Stimulated activated CD4-positive, alpha-beta T cell treated with anti-CD3 and anti-CD28 coated beads, Interleukin-1b, Interleukin-23, amount 100 ng/mL, for 1 hour (primary cell): ENCODE measurements at places on chromosomes 5 and 9.

DNA sequence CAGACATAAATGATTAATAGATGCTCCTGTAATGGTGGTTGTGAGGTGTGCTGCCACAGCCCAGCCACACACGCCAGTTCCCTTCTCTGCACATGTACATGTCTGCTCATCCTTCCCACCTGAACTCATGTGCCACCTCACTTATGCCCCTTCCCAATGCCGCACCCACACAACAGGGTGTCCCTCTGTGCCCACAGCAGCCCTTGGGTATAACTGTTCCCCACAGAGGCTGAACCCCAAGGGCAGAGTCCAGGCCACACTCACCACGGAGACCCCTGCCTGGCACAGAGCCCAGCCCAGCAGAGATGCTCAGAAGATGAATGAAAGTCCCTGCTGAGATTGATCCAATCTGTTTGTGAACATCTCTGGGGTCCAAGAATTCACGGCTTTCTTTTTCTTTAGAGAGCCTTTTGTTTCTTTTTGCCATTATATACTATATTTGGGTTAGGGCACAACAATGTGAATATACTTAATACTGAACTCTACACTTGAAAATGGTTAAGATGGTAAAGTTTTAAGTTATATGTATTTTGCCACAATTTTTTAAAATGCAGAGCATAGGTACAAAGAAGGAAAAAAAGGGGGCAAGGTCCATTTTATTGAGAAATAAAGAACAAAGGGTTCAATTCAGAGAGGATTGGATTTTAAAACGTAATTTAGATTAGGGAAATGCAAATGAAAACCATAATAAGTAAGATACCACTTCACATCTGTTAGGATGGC is 29.6 kb downstream of the IRF1 start:
- no peak for DNase-seq

DNA sequence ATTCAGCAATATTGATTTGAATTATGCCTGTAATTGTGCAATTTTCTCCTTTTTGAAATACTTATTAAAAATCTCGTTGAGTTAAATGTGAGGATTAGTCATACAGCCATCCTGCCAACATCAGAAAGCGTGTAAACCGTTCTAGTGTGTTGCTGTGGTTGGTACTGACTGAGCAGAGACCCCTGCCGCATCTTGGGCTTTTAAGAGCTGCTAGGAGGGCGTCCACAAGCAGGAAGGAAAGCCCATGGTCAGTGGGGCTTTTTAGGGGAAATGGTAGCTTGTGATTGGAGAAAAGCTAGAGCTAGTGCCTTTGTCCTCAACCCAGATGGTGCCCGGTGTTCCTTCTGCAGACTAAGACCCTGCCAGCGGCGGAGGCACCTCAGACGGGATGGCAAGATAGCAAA is 1.3 kb downstream of the SDHA start:
- no peak for DNase-seq

GRCh38 chr9:75878488-75878860 is 12.0 kb upstream of the PCSK5 start:
- DNase-seq: no peak

DNA sequence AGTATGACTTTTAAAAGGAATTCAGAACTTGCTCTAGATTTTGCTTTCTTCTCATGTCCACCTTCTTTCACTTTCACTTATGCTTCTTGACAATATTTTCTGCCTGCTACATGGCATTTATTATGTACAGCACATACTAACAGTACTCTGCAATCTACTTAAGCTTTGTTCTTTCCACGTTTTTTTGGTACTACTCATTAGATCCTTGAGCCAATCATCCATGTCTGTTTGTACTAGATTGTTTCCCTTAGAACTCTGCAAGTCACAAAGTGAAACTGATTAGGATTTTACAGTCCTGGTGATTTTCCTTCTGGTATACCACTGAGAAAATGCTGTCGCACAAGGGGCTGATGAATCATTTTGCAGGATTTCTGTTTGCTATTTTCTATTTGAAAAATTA is 78.3 kb downstream of the PARP8 start:
- DNase-seq: no peak

DNA sequence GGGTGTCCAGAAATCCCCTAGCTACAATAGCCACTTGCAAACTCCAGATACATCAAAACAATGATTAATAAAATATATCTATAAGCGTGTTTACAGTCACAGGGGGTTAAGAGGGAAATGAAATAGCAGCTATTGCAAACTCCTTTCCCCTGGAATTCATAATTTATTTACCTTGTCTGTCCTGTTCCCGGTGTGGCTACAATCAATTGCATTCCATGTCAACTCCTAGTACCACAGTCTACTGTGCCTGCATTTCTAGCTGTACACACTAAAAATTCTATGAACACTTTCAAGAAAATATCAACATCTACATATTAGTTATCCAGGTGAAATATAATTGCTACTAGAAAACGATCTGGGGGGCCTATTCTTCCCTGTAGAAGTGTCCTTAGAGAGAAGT is 217.6 kb downstream of the ELAVL2 start:
- DNase-seq: no peak

DNA sequence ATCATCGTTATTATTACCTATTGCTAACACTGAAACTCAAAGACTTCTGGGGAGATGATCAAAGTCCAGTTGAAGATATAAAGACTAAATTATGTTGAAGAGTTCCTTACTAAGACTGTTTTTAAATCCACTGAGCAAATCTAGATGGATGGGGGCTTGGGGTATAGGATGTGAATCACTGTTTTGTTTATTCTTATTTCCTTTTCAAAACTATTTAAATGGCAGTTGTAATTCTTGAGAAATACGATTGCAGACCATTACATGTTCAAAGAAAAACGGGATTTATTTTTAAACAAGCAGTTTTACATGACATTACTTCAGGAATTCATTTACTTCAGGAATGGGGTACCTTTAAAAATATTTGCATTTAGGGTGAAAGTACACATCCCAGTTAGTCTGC is 4.3 kb downstream of the RASGRF2 start:
- no peak for DNase-seq

DNA sequence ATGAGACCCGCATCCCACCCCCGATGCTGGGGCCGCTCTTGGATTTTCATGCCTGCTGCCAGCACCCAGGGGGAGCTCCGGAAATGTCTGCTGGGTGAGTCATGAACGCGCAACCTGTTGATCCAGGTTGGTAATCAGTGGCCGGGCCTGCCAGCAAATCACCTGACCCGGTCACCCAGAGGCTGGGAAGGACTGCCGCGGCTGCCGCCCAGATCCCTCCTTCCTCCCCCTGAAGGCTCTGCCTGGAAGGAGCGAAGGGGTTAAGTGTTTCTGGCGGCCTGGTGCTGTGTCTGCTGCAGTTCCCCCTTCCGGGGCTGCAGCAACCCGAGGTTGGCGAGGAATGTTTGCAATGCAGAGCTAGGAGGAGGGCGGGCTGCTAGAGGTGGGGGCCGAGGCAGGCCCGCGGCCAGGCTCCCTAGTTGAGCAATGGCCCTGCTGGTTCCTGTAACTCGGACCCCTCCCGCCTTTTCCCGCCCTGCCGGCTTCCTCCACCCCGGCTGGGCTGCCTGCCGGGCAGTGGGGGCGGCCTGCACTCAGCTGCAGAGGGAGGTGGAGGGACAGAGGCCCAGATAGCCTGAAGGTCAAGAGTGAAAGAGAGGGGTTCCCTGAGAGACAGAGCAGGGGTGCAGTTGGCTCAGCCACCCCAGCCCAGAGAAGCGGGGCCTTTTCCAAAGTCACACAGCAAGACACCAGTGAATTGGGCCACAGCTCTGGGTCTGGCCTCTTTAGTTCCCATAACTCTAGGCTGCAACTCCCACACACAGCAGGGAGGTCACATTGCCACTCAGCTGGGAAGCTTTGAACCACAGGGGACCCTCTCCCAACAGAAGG is 156.3 kb upstream of the IER5L start:
- DNase-seq: no peak

- no peak for DNase-seq
Measured at GRCh38 chr9:96618209-96619123, 1.2 kb downstream of the CDC14B start.

DNA sequence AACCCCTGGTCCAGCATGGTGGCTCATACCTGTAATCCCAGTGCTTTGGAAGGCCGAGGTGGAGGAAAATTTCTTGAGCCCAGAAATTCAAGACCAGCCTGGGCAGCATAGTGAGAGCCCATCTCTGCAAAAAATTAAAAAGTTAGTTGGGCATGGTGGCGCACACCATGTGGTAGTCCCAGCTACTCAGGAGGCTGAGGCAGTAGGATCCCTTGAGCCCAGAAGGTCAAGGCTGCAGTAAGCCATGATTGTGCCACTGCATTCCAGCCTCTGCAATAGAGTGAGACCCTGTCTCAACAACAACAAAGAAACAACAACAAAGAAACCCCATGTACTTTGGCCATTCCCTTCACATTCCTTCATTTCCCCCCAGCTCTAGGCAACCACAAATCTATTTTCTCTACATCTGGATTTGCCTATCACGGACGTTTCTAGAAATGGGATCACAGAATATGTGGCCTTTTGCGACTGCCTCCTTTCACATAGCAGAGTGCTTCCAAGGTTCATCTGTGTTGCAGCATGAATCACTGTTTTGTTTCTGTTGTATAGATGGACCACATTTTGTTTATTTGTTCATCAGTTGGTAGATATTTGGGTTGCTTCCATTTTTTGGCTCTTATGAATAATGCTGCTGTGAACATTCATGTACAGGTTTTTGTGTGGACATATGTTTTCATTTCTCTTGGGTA is 17.9 kb downstream of the MIGA2 start:
- no peak for DNase-seq

DNA sequence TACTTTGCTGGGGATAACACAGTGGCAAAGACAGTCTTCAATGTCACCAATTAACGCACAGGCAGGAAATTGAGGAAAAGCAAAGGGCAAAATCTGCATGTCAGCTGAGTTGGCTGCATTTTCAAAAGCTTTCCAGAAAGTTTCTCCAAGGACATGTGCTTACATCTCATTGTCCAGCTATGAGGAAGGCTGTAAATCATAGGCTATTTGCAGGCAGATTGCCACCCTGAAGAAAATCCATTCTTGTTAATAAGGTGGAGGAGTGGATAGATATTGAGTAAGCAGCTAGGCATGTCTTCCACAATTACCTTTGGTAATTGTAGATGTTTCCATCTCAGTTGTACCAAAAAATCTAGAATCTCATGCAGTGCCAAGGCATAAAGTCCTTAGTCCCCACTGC is 278.0 kb upstream of the NUDT12 start:
- DNase-seq: no peak

DNA sequence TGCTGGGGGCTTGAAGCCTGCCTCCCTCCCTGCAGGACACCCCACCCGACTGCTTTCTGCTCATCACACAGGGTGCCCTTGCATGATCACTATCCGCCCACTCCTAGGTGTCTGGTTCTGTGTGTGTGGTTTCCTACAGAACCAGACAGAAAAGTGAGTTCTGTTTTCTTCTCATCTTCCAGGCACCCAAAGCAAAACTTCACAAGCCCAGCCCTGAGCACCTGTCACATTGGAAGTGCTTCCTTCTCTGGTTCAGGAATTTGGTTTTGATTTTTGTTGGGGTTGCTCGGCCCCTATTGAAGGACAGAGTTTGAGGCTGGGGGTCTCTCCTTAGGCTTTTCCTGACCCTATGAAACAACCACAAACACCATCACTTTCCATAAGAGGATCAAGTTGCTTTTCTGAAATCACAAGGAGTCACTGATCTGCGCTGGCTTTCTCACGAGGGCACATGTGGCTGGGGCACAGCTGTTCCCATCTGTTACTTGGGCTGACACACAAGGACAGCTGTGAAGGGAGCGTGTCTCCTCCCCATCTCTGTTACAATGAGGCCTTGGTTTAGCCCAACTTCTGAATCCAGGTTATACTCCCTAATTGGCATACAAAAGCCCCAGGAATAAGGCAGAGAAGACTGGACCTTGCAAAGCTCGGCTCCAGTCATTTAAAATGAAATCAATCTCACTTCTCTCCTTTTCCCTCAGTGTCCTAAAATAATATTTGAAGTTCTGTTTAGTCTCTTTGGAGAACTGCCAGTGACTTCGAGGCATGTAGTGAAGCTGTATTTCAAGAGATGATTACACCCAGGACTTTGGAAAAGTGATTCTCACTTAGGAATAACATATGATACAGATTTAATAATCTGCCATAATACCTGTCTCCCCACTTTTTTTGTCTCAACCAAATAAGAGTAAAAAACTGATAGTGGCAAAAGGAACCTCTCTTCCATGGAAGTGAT is 213.1 kb upstream of the GAS1 start:
- no peak for DNase-seq

GRCh38 chr5:91244380-91245073 is 138.6 kb downstream of the ARRDC3 start:
- no peak for DNase-seq

DNA sequence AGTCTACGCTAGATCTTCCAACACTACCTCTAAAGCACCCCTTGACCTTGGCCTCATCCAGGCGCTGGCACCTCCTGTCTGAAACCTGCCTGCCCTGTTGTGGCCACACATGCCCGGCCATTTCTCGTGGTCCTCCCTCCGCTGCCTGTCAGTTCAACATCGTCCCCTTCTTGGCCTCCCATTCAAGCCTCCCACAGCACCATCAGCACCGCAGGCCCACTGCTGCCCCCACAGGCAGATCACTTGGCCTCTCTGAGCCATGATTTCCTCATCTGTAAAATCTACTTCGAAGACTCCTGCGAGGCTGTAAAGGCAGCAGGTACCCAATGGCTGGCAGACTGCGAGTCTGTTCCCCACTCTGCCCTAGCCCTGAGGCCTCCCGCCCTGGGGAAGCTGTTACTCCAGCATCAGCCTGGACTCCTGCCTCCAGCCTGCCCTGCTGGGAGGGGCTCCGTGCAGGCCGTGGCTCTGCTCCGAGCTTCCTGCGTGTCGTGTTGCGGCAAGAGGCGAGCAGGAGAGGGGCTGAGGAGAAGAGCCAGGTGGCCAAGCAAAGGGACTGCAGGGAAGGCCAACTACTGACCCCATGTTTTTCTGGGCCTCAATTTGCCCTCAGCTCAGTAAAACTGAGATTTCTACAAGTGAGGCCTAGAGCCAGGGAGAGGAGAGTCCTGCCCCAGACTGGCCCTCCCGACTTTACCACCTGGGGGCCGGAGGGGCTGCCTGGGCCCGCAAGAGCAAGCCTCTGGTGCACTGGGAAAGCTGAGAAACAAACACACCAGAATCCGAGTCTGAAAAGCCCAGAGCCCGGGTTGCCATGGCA is 70.5 kb upstream of the LRRTM2 start:
- DNase-seq: no peak

DNA sequence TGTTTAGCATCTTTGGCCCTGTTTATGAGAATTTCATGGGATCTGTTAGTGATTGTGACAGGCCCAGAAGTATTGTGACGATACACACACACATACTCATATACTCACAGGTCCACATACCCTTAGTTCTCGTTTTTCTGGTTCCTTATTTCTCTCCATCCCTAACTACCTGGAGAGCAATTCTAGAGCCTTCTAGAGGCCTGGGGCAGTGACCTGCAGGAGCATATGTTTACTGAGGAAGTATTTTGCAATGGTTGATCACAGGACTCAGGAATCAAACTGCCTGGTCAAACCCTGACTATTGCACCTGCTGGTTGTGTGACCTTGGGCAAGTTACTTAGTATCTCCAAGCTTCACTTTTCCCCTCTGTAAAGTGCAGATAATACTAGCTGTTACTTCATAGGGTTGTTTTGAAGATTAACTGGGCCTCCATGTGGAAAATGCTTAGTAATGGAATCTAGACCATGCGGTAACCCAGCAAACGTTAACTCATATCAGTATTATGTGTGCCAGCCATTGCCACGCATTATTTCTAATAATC is 8.7 kb downstream of the PAPPA start:
- DNase-seq: no peak

GRCh38 chr9:122113574-122113973 is 20.5 kb upstream of the TTLL11 start:
- no peak for DNase-seq
